GM12865 (cell line): ENCODE measurements at places on chromosomes 6 and 20.

DNA sequence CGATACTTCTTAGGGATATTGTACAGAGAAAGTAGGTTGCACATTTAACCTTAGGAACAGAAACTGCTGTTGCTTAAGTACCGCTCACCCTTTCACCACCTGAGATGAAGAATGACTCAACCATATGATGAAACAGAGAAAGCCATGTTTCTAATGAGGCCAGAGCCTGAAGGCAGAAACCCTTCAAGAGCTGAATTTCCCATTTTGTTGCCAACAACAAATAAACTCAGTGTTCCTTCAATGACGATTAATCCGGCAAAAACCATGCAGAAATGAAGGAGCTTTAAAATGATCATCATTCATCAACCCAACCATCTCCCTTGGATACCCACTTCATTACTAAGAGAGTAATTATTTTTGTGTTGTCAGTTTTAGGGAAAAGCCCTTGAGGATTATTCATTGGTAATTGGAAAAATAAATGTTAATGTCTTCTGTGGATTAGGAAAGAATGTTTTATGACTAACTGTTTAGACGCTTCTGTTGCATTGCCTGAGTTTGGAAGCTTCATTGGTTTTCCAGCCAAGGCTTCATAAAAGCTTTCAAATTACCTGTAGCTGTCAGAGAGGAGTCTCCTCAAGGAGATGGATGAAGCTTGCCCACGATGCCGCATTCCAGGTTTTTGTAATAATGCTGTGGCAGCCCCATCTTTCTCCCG, 112.1 kb upstream of the IYD start:
- no peak for DNase-seq

- peak; percentile 52 for DNase-seq
Observed at GRCh38 chr6:43702534-43703440, 15.2 kb upstream of the MRPS18A start.

- no peak for DNase-seq
Observed at GRCh38 chr20:4779616-4780015, 57.9 kb downstream of the PRND start.

DNA sequence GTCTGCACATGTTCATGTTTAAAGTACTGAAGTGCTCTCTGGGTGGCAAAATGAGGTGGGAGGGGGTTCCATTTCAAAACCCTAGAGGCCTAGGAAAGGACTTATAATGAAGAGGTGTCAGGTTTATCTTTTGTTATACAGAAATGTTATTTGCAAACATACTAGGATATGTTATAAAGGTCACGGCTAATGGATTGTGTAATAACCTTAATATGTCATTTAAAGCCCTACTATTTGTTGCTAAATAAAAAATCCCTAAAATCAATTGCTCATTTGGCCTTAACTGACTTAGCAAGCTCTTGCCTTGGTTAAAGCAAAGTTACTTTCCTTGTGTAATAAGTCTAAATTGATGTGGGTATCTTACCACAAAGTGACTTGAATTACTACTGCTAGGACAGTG, 8.8 kb downstream of the NKX2-4 start:
- DNase-seq, result no peak

DNA sequence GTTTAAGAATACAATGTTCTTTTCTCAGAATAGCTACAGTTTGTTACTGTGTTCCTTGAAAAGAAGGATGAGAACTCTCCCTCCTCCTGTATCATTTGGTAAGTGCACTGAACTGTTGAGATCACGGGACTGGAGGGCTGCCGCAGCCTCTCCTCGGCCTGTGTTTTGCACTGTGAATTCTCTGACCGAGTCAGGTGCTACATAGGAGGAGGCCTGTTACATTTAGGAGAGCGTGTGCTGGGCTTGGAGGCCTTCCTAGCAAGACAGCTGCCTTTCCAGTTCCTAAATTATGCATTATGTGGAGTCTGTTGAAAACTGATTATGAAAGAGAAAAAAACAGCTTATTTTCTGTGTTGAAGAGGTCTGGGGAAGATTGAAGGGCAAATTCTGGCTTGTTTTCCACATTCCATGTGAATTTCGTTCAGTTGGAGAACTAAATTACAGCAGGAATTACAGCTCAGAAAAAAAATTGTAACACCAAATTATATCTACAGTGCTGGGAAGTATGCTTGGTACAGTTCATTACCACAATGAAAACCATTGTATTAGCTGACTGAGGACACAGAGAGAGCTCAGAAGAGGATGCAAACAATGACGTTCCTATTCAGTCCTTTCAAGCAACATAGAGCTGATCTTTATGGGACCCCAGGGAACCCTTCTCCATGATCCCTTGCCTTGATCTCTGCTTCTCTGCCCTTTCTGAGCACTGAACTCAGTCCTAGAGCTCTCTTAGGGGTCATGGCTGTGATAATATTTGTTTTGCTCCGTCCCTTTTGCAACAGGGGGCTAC, 2.8 kb downstream of the TMC2 start:
- no peak for DNase-seq
